ENCODE measurements at places on chromosomes 2 and 18.

DNA sequence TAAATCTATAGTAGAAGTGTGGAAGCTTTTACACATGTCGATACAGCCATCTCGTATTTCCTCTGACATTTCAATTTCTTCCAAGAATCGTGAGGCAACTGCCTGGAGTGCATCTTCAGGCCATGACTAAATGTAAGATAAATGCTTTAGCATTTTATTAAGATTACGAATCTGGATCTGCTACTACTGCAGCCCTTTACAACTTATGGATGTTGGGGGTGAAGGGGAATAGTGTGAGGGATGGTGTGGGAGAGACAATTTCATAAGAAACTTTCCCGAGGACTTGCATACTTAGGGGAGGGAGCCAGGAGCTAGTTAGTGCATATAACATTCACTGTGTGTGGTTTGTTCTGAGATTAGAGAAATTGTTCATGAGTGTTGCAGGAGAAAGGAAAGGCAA, 204.8 kb downstream of the SLC39A10 start:
- DNase-seq, result no peak

GRCh38 chr18:79750980-79751571, 46.7 kb upstream of the KCNG2 start:
- no peak for DNase-seq

DNA sequence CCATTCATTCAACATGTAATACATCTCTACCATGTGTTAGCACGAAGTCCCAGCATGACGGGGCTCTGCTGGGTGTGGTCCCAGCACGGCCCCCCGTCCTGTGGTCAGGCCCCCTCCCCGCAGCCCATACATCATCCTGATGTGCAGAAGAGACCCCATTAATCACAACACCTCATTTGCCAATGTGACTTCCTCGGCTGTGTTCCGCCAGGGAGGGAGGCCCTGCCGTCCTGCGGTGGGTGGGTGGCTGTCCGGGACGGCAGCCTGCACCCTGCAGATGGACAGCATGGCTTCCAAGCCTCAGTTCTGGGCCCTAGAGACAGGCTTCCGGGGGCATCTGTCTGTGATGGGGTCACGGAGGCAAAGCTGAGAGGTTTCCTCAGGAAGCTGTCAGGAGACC, 254.0 kb downstream of the CYP26B1 start:
- DNase-seq, result no peak

DNA sequence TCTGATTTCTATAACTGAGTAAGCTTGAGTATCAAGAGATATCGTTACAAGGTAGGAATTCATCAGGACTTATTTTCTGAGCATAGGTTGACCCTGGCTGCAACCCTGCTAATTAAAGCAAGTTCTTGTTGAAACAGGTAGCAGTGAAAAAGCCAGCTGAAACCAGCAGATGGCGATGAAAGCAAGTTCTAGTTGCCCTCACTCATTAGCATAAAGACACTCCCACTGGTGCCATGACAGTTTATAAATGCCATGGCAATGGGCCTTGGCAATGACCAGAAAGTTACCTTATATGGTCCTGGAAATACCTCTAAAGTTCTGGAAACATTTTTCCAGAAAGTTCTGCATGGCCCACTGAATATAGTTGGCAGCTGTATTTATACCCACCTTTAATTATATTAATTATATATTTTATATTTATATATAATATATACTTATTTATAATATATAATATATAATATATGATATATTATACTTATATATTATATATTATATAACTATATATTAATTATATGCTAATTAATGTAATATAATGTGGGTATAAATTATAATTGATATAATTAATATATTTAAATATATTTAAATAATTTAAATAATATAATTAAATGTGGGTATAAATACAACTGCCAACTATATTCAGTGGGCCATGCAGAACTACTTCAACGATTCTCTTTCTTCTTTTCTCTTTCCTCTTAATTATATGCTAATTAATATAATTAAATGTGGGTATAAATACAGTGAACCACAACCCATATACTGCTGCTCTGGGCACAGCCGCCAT, 188.0 kb downstream of the CDH7 start:
- no peak for DNase-seq

- no peak for DNase-seq
These were observed 47.8 kb upstream of the C2orf74 start for GRCh38 chr2:61114147-61114546.

GRCh38 chr2:65320946-65321345, 93.3 kb downstream of the ACTR2 start:
- DNase-seq, result no peak

All from stimulated activated CD4-positive, alpha-beta T cell treated with anti-CD3 and anti-CD28 coated beads, Interleukin-4, amount 100 ng/mL, for 24 hours (primary cell).